Activated CD4-positive, alpha-beta T cell treated with anti-CD3 and anti-CD28 coated beads, Interleukin-10, Interleukin-2, amounts not matched to agents 100 ng/mL and 50 ng/mL, durations not matched to agents 16 hours and 8 hours (primary cell): ENCODE measurements at places on chromosomes 2 and 18.
A peak's percentile ranks its signal among the peaks of the same experiment; 100 is the strongest.

DNA sequence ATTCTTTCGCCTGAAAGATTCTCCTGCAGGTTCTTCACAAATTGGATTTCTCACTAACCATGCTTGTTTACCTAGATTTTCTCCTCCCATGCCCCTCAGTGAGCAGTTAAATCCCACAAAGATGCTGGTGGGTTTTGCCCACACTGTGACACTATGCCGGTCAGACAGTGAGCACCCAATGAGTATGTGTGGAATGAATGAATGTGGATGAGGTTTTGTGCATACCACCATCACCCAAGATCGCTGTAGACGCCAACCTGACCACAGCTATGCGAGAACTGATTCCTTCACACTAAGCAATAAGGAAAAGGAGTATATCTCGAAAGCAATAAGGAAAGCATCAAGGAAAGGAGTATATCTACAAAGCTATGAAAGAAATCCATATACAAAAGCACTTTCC, 116.7 kb downstream of the PID1 start:
- DNase-seq, result no peak

- no peak for DNase-seq
Measured at GRCh38 chr18:44229693-44230108, 451.0 kb upstream of the SETBP1 start.

DNA sequence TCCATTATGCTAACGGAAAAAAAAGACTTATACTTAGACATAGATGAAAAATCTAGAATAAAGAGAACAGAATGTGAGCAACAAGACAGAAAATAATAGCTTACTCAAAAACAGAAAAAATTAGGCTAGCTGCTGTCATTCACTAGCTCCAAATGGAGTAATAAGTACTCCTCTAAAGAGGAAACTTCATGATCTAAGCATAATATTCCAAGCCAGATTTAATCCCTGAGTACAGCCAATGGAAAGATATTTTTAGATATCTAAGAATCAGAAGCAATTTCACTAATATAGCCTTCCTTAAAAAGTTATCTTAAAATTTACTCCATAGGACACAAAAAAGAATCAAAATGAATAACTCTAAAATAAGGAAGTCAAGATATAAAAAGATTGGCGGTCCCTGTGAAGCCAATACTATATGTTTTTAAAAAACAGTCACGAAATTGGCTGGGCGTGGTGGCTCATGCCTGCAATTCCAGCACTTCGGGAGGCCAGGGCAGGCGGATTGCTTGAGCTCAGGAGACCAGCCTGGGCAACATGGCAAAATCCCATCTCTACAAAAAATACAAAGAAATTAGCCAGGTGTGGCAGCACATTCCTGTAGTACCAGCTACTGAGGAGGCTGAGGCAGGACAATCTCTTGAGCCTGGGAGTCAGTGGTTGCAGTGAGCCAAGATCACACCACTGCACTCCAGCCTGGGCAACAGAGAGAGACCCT, 123.2 kb upstream of the BCL2L11 start:
- no peak for DNase-seq

- no peak for DNase-seq
Measured at GRCh38 chr18:12421732-12422131, 14.0 kb downstream of the PRELID3A start.

- peak; percentile 90 for DNase-seq
Measured at GRCh38 chr2:68745006-68745405, 10.4 kb downstream of the ARHGAP25 start.

DNA sequence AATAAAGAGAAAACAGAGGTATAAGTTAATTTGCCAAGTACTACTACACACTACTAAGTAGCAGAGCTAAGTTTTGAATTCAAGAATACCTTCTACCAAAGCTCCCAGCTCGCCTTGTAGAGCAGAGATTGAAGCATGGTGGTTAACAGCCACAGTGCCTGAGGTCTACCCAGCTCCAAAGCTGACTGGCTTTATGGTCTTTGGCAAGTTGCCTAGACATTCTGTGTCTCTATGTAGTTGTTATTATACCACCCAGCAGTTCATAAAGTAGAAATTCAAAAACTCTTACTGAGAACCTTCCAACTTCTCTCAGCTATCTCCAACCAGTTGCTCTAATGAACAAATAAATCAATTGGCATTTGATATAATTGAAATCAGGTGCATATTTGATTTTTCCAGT, 87.8 kb downstream of the PDE11A start:
- no peak for DNase-seq

GRCh38 chr18:80253236-80253635, 5.9 kb upstream of the PARD6G start:
- DNase-seq, result no peak

DNA sequence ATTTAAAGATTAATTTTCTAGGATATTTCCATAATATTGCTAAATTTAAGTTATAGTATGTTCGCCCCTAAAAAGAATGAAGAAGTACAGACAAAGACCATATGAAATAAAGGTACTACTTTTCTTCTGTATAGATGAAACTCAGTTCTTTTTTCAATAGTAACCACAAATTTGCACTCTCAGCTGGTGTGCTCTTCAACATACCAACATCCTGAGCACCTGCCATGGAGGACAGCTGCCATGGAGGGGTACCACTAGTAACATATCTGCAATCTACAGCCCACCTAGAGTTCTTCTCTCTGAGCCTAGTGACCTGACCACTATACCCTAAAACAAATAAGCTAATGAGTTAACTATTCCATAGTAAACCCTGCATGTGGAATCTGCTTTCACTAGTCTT, 36.8 kb upstream of the ERCC3 start:
- no peak for DNase-seq

- no peak for DNase-seq
Measured at GRCh38 chr2:23387845-23388244, 2.9 kb downstream of the KLHL29 start.

DNA sequence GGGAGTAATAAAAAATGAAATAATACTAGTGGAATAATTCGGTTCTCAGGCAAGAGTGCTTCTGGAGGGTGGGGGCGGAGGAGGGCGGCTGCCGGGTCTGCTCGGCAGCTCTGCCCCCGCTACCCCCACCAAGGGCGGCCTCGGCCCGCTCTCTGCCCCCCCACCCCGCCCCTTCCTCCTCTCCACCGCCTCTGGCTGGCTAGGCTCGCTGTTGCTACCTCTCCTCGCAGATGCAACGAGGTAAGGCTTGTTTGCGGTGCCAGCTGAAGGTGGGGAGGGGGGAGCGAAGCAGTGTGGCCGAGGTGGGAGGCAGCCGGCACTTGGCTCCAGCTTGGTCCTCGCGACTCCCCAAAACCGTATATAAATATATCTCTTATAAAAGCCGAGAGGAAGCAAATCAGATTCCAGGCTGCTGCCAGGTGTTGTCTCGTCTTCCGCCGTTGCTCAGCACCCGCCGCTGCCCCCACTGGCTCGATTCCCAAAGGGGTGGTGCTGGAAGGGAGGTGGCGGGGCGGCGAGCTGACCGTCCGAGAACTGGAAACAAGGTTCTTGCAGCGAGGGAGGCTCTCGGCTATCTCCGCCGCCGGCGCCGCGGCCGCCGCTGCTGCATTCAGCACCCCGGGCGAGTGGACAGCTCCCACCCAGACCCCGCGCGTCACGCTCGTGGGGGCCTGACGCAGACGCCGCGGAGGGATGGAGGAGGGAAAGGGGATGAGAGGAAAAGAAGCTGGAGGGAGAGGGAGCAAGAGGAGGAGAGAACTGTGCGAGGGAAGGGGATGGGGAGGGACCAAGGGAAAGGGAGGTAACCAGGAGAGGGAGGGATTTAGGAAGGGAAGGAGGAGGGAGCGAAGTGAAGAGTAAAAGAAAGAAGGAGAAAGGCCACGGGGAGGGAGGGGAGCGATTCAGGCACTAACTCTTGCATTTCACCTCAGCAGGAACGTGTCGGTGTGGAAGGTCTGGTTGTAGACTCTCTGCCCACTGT, at the start of gene MARCHF4:
Gene MARCHF4 (minus strand): TSS at position 763 of the 982 bp plus-strand sequence. CDS start 2,223 bp downstream, outside the sequence.
- DNase-seq, result peak; percentile 41

DNA sequence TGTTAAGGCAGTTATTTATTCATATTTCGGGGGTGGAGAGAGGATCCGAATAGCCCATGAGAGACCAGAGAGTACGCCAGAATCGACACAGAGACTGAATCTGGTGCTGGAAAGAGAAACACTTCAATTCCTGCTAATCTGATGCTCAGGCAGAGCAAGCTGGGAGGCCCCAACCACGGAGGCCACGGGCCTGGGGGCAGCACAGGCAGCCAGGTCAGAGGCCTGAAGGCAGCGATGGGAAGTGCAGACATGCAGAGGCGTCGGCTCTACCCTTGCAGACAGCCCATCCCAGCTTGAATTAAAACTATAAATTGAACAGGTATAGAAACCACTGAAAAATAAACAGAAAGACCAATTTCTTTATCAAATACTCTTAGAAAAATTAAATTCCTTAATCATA, 50.6 kb downstream of the PXDN start:
- DNase-seq, result no peak

- no peak for DNase-seq
Measured at GRCh38 chr2:102978091-102978490, 216.3 kb downstream of the TMEM182 start.

DNA sequence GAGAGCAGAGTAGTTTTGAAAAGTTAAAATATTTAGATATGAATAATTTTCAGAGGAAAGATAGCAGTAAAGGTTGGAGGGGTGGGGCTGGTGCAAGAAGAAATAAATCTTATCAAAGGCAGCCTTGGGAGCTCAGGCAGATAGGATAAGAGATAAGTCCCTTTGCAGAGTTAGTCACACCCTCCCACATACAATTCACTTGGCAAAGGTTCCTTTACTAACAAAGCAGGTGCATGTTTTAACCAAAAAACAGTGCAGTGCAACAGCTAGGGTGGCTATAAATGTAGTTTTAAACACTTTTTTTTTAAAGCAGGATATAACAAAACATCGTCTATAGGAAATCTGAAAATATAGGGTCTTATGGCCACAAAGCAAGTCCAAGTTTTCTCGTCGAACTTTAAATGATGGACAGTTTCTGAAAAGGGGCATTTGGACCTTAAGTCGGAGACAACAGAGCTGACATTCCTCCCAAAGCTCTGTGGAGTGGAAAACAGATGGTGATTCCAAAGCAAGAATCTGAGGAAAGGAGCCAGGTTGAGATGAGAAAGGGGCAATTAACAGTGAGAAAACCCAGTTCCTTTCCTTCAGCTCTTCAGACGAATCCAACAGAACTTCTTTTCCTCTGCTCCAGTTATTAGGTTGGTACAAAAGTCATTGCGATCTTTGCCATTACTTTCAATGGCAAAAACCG, 53.0 kb downstream of the EPHA4 start:
- DNase-seq, result peak; percentile 19

DNA sequence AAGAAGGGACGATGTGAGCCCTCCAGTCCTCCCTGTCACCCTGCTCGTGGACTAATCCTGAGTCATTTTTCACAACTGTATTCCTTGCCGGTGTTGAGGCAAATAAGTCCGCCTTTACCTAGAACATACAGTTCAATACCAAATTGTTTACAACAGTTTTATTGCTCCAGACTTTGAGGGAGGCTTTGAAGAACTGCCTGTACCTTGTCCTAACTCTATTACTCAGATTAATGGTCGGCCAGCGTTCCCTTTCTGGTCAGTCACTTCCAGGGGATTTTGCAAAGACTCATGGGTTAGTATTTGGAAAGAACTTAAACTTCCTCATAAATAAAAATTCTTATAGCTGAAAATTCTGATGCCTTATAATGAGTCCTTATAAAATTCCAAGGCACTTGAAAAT, 85.1 kb upstream of the ZNF532 start:
- no peak for DNase-seq

DNA sequence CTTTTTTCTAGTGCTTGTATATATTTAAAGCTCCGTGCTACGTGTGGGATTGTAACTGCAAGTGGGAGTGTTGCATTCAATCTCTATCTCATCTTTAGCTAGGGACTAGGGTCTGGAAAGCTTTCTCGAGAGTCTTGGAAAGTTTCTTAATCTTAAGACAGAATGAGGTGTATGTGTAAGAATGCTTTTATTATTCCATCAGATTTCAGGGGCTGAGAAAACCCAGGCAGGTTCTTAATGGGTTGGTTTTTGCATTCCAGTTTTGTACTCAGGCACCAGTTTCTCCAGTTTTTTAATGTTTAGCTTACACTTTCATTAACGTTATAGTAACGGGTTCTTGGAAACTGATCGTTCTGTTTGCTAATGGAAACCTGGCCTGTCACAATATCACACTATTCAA, 20.3 kb downstream of the MRPL19 start:
- DNase-seq, result no peak

DNA sequence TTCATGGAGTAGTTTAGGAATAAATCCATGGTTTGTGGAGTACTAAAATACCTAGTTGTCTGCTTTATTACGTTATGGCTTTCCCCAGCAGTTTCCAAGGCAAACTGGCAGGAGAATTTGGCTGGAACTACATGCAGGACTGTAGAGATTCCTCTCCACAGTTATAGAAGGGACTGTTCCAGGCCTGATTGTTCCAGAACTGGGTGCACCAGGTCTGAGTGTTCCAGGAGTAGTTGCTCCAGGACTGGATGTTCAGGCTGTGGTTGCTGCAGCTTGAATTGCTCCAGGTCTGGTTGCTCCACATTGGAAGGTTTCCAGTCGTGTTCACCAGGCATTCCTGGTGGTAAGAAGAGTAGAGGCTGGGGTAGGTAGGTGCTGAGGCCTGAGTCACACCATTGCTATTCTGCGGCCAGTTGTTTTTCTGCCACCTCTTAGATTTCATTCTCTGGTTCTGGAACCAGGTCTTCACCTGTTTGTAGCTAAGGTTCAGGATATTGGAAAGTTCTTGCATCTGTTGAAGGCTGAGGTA, 28.1 kb downstream of the SGPP2 start:
- no peak for DNase-seq

DNA sequence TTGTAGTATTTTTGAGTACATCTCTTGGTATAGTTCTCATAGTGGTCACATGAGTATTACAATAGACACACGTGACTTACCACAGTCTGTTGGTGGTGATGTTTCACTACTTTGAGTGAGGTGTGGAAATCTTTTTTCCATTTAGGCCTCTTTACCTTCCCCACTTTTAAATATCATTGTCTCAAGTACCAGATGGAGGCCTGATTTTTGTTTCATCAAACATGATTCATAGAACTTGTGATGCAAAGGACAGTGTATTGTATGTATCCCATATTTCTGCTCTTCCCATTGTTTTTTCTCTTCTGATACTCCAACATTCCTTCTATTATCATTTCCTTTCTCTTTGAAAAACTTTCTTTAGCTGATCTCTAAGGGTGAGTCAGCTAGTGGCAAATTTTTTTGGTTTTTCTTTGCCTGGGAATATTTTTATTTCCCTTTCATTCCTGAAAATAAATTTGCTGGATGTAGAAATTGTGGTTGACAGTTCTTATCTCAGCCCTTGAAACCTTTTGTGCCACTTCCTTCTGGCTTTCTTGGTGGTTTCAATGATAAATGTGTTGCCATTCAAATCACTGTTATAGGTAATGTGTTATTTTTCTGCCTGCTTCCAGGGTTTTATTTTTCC, 32.8 kb downstream of the RFX8 start:
- peak; percentile 33 for DNase-seq
